Chondrocyte (in vitro differentiated cells): ENCODE measurements at places on chromosomes 6 and 20. TPM values are rescaled to one million over a fixed set of nuclear protein-coding genes. Genes with fewer than 3 reads are reported as not detected.
A peak's percentile ranks its signal among the peaks of the same experiment; 100 is the strongest.

DNA sequence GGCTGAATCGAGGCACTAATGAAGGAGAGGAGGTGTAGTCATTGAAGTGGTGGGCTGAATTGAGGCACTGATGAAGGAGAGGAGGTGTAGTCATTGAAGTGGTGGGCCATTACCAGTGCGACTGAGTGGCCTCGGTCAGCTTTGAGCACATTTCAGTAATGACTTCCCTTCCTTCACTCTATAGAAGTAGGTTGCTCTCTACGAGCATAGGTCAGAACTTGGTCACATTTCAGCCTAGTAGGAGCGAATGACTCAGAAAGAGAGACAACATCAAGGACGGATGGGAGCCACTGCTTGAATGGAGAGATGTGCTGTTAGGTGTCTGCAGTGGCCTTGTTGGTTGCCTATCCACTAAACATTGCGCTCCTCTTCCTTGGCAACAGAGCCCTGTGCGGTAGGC, 39.5 kb downstream of the ZDHHC14 start:
- no peaks in the 10 kb centered on the region for H3K4me1 ChIP-seq
- peaks cover 2% of the 10 kb centered on the region for H3K36me3 ChIP-seq
- DNase-seq, result no peak
- no peaks in the 10 kb centered on the region for H3K27me3 ChIP-seq
- H3K4me3 ChIP-seq, result no peak overlapping the region
- no peak overlapping the region for H3K27ac ChIP-seq

DNA sequence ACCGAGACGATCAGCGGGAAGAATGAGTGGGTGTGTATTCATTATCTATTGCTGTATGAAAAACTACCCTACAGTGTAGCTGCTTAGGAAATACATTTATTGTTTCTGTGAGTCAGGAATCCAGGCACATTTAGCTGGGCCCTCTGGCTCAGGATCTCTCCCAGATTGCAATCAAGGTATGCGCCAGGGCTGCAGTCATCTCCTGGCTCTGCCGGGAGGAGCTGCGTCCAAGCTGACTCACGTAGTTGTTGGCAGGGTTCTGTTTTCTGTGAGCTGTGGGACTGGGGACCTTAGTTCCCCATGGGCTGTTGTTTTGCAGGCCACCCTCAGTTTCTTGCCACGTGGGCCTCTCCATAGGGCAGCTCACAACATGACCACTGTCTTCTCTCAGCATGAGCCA, 68.2 kb upstream of the FUCA2 start:
- no peak for DNase-seq
- H3K27me3 ChIP-seq, result no peaks in the 10 kb centered on the region
- H3K4me3 ChIP-seq, result no peak overlapping the region
- H3K27ac ChIP-seq, result no peak overlapping the region
- no peaks in the 10 kb centered on the region for H3K36me3 ChIP-seq
- peaks cover 35% of the 10 kb centered on the region for H3K4me1 ChIP-seq

Gene NRSN1
- total RNA-seq, result not detected in 3 replicates

GRCh38 chr6:21616005-21616404, 22.5 kb downstream of the SOX4 start:
- H3K27me3 ChIP-seq, result no peaks in the 10 kb centered on the region
- no peaks in the 10 kb centered on the region for H3K36me3 ChIP-seq
- H3K27ac ChIP-seq, result no peak overlapping the region
- DNase-seq, result no peak
- H3K4me3 ChIP-seq, result no peak overlapping the region

- H3K4me3 ChIP-seq, result no peak overlapping the region
- H3K36me3 ChIP-seq, result peaks cover 14% of the 10 kb centered on the region
- peak overlapping the region; percentile 45 for H3K27ac ChIP-seq
- peaks cover 82% of the 10 kb centered on the region for H3K4me1 ChIP-seq
- H3K27me3 ChIP-seq, result no peaks in the 10 kb centered on the region
These were observed 353.3 kb upstream of the ARID1B start for GRCh38 chr6:156423829-156424228.
